Fibroblast of skin of right biceps (primary cell): ENCODE measurements at places on chromosomes 7 and 10.

DNA sequence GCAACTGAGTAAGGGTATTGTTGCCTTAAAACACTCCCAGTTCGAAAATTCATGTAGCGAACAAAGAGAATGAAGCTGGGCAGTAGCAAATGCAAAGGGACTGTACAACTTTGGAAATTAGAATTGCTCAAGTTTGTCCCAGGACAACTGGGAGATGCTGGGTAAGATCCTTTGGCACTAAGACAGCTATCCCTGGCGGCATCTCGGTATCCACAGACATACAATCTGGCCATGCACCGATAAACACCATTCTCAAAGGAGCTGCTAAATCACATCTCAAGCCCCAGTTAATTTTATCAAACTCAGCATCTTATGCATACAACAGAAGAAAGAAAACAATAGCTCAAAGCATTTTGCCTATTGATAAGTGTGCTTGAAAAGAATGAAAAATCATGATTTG lies 177.3 kb downstream of the AMPH start:
- no peak for DNase-seq

DNA sequence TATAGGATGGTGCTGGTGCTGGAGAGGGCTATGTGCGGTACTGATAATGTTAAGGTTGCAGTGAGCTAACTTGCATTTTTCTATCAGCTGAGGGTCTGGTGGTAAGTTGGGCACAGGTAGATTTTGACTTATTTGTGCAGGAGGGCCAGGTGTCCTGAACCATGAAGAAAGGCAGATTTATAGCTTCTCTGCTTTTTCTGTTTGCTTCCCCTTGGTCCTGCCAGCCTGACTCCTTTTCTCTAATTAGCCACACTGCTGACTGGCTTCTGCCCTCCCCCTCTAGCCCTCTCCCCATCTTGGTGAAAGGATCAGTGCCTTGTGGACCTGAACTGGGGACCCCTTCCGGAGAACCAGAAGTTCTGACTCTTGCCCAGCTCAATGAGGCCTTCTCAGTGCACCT lies 40.8 kb upstream of the STEAP4 start:
- DNase-seq: no peak

GRCh38 chr7:70356085-70356786 lies 758.0 kb downstream of the AUTS2 start:
- DNase-seq: peak; percentile 29

- DNase-seq: no peak
These were observed 390.2 kb upstream of the COBL start for GRCh38 chr7:51706851-51707250.

DNA sequence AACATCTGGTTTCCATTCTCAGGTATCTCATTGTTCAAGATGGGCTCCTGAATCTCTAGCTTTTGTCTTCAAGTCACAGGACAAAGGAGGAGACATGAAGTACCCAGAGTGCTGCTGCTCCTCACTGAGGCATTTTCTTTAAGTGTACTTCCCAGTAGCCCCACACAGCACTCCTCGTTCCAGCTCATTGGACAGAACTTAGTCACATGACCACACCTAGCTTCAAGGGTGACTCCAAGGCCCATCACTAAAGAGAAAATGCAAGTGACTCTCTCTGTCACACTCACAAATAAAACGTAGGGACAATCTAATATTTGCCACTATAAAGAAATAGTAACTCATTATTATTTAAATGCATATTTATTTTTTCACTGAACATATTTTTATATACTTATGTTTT lies 58.3 kb upstream of the NEUROD6 start:
- DNase-seq: no peak

DNA sequence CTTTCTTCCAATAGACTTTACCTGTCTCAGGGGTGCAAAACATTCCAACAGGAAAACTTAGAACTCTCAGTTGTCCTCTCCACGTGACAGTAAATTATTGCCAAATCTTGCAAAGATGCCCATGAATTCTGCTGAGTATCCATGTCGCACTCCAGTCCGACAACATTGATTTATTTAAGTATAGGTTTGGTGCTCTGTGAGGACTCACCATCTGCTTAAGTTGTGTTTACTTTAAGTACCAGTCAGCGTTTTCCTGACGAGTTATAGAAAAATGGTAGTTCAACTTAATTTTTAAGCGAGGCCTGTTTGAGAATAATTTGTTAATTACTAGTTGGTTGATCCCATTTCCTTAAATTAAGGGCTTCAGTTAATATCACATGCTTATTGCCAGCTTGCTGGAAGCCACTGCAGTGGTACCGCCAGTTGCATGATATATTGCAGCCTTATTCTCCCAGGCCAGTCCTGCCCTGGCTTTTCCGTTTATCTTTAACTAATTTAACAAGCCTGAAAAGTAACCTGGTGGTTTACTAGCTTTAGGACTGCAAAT lies 27.8 kb downstream of the CREB5 start:
- no peak for DNase-seq

- DNase-seq: peak; percentile 83
These were observed 74.0 kb upstream of the GSDME start for GRCh38 chr7:24831240-24831639.

GRCh38 chr10:8052956-8053445 lies 1.5 kb upstream of the GATA3 start:
- DNase-seq: no peak

DNA sequence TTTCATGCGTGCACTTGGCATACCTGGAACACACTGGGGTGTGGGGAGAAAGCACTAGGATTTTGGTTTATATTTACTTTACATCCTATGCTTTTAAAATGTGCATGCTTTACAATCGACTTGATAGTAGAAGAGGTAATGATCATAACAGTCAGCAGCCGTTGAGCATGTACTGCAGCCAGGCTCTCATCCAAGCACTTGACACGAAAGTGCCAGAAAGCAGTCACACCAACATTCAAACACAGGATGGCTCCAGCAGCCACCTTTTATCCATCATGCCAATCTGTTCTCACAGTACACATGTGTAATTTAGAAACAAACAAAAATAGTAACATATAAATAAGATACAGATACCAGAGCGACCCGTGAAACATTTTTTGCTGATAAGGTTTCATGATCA lies 1.2 kb upstream of the FAM241B start:
- no peak for DNase-seq

- peak; percentile 94 for DNase-seq
These were observed 96.4 kb downstream of the CCSER2 start for GRCh38 chr10:84424731-84425167.
